Fibroblast of skin of right quadriceps (primary cell): ENCODE measurements at places on chromosomes 13 and 19.
A peak's percentile ranks its signal among the peaks of the same experiment; 100 is the strongest.

DNA sequence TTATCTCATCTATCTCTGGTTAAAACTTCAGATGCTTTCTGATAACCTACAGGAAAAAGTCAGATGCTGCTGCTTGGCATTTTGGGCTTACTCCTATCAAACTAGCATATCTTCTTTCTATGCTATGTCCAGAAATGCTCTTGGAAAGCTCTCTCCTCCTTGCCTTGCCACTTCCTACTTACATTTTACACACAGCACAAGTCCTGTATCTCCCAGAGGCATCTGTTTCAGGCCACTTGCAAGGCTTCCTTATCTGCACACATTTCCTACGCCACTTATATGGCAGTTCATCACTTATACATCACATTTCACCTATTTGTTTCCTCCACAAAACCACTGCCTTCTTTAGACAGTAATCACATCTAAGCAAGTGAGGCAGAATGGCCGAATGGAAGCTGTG is 220.3 kb downstream of the DNAJC15 start:
- no peak for DNase-seq

DNA sequence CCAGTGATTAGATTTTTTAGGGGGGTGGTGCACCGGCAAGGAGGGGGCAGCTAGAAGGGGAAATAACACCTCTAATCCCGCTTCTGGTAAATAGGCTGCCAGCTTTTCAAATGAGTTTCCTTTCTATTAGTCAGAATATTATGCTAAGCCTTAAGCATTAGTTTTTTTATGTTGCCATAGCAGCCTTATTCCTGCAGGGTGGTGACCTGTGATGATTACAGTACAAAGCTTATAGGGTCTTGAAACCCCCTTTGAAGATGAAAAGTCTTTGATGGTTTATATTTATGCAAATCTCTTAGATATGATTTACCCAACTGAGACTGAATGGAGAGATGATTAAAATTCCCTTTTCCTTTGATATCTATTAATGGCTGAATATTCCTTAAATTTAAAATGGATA is 109.8 kb downstream of the ZIC5 start:
- no peak for DNase-seq

DNA sequence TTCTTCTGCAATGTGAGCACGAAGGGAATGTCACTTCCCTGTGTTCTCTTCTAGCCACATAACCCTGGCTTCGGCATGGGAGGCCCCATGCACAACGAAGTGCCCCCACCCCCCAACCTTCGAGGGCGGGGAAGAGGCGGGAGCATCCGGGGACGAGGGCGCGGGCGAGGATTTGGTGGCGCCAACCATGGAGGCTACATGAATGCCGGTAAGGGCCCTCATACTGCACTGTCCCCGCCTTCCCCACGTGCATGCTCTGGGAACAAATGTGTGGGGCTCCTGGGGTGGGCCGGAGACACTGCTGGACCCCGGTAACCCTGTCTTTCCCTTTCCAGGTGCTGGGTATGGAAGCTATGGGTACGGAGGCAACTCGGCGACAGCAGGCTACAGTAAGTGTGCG is 17.7 kb upstream of the QTRT1 start:
- DNase-seq: no peak

DNA sequence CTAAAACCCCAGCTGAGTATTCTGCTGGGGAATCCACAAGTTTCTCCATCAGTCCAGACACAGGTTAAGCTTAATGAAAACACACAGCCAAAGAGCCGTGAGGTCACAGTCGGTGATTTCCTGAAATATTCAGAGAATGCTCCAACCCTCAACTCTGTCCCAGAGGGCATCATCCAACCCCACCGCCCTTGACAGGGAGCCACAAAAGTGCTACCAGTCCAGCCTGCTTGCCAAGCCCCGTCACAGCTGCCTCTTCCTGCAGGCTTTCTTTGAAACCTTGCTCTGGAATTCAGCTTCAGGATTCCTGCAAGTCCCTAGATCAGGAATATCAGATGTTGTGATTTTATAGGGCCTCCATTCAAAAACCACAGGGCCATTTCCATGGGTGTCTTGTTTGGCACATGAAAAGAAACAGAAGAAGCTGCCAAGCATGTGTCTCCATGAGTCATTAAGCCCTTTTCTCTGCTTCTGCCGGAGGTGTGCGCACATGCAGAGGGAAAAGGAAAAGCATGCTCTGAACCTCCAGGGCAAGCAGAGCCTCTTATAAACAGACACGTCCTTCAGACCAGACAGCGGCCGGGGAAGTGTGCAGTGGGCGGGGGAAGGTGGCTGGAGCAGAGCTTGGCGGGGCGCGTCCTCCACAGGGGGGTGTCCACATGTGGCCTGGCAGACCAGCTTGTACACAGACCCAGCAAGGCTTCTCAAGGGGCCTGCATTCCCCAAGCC is 164.7 kb downstream of the KATNAL1 start:
- peak; percentile 99 for DNase-seq

DNA sequence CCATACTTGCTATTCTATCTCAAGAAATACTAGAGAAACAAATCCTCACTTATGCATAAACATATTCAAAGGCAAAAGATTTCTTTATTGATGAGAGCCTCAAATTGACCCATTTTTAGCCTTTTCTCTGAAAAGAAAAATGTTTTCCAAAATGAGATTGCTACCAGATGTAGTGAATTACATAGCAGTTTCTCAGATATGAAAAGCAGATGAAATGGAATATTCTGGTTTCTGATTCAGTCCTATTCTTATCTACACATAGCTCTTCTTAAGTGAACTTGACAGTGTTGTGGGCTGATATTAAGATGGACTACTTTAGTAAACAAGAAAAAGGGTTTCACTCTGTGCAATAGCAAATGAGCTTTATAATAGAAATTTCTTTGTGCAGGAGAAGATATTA is 183.5 kb downstream of the DNAJC15 start:
- DNase-seq: no peak

- DNase-seq: no peak
Observed at GRCh38 chr13:109361562-109362289, 424.7 kb downstream of the IRS2 start.

DNA sequence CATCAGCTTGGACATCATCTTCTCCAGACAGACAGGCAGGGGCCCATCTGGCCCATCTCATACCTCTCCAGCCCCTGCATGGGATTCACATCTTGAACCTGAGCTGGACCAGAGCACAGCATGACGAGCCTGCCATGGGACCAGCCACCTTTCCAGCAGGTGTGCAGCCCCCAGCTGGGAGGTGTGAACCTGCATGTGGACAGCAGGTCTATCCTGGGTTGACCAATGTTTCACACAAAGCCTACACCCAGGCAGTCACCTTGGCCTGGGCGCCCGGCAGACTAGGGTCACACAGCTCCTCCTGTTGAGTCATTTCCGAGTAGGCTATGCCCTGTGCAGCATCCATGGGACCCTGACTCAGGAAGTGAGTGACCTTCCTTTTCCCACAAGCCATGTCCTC is 41.4 kb downstream of the MAU2 start:
- DNase-seq: no peak

DNA sequence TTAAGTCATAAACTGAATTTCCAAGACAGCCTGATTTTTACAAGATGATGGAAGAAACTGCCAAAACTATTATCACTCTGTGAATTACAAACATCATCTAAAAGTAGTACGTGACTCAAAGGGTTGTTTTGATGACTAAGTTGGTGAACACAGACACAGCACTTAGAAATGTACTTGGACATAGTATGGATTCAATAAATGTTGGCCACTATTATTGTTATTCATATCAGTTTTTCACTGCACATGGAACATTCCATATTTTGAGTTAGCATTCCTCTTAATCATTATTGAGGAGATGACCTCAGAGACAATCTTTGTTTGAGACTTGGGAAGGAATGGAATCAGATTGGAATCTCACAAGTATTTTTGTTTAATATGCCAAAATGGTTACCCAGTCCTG is 172.9 kb downstream of the OXGR1 start:
- DNase-seq: peak; percentile 72

DNA sequence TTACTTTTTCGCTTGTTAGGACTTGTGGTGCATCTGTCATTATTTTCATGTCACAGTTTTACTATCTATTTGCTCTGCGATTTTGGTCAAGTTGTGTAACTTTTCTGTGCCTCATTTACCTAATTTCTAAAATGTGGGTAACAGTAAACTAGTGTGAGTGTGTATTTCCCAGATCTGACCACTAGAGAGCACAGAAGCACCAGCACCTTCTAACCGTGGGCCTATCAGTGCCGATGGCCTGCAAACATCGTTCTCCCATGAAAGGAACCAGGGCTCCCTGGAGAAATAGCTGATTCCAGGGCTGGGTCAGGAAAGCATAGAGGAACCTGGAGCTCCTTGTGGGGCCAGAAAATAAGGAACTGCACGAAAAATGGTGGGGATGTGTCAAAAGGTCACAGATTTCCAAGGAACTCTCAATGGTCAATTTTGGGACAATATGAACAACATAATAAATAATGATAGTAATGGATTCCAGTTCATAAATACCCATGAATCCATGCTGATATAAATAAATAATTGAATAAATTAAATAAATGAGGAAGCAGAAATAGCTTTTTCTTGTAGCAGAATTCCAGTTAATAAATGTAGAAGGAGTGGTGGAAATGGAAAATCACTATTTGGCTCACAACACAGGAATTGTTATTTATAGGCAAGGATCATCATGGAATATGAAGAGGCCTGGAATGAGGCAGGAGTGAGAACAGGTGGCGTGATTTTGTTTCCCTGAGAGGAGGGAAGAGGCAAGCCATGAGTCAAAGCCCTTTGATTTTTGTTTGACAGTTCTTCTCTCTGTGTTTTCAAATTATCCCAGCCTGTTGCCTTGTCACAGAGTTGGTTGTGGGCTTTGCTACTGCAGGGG is 31.1 kb downstream of the CEACAM8 start:
- peak; percentile 24 for DNase-seq

GRCh38 chr19:7295912-7296536 is 1.8 kb upstream of the INSR start:
- DNase-seq: no peak

- peak; percentile 46 for DNase-seq
Observed at GRCh38 chr19:2154587-2155075, 3.3 kb upstream of the AP3D1 start.

DNA sequence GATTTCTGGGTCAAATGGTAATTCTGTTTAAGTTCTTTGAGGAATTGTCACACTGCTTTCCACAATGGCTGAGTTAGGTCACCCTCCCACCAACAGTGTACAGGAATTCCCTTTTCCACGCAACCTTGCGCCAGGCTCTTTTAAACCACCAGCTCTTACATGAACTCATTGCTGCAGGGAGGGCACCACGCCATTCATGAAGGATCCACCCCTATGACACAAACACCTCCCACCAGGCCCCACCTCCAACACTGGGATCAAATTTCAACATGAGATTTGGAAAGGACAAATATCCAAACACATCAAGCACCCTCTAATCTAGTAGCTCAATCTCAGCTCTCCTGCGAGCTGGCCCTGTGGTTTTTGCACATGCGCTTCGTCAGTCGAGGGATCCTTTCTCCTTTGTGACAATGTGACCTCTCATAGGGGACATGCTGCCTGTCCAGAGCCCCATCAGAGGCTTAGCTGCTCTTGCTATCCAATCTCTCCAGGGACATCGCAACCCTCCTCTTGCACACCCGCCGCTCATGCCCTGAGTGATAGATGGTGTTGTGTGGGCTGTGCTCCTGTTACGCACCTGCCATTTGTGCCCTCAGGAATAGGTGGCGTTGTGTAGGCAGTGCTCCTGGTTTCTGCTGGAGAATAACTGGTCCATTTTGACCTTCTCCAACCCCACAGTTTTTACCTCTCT is 328.0 kb downstream of the UQCRFS1 start:
- no peak for DNase-seq

GRCh38 chr19:34633802-34634201 is 43.2 kb downstream of the SCGB2B2 start:
- no peak for DNase-seq

GRCh38 chr19:3849092-3849491 is 19.7 kb downstream of the ZFR2 start:
- DNase-seq: no peak

DNA sequence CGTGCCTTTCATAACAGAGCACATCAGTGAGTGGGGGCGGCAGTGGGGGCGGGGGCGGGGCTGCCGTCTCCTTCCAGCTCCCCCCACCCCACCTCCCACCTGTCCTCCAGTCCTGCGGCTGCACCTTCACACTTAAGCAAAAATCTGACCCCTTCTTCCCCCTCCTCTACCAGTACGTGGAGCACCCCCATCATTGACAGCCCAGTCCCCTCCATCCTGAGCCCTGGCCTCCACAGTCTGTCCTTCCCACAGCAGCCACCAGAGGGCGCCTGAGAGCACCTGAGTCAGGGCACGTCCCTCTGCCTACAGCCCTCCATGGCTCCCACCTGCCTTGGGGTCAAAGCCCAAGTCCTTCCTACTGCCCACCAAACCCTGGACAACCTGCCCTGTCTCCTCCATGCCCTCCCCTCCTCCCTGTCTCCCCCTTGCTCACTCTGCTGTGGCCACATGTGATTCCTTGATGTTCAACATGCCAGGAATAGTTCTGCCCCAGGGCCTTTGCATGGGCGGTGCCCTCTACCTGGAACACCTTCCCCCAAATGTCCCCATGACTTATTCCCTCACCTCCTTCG is 4.0 kb downstream of the EBI3 start:
- DNase-seq: peak; percentile 12

DNA sequence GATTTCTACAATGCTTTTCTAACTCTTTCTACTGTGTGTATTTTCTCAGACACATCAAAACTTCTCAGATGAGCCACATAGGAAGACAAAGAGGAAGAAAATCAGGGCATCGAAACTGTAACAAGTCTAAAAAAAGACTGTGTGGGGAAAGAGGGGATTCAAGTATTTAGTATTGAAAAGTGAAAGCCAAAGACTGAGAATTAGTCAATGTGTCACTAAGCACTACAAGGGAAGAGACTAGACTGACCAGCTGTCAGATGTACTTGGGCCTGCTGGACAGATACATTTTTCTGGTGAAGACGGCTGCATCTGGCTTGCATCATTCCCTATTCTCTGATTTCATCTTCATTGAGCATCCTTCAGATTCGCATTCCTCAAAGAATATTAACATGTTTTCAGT is 25.4 kb downstream of the COMMD6 start:
- DNase-seq: no peak
